ENCODE measurements at places on chromosomes 13 and 19.

DNA sequence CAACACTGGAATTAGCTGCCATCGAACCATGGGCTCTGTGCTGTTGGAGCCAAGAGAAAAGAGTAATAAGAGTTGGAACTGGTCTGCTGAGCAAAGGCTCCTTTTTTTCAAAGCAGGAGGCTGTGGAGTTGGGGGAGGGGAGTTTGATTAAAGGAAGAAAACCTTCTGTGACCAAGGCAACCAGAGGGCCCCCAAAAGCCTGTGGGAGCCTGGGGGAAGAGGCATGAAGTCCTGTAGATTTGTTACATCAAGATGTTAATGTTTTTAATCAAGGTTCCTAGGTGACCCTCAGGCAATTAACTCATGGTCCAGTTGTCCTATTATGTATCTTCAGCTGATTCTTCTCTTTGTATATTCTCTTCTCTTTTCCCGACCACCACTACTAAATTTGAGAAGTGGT lies 403.9 kb downstream of the NDFIP2 start:
- DNase-seq, result no peak

DNA sequence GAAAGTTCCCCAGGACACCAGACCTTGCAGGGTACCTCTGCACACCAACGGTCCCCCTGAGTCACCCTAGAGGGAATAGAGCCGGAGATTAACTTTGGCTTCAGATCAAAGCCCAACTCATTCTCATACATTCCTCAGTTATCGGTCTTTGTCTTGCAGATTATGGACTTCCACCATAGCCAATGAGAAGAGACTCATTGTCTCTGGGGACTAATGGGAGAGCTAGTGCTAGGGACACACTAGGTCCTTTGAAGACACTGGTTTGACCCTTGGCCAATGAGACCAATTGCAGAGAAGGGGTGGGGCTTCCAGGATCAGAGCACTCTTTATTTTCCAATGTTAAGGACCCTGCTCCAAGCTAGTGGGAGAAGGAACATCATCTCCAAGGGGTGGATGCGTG lies 6.1 kb downstream of the KLK7 start:
- DNase-seq, result no peak

DNA sequence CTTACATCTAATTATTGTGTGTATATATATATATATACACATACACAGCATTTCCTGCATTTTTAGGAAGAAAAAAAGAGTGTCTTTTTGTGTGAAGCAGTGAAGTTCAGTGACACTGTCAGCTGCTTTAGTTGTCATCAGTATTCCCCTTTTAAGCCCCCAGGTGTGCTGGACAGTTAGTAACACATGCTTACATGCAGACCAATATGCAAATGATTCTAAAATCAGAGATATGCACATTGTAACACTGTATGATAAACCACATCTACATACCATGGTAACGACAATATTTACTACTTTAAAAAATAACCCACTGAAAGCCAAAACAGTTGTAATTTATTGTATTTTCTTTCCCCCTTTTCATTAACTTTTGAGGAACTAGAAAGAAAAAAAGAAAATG lies 16.8 kb downstream of the LHFPL6 start:
- no peak for DNase-seq

DNA sequence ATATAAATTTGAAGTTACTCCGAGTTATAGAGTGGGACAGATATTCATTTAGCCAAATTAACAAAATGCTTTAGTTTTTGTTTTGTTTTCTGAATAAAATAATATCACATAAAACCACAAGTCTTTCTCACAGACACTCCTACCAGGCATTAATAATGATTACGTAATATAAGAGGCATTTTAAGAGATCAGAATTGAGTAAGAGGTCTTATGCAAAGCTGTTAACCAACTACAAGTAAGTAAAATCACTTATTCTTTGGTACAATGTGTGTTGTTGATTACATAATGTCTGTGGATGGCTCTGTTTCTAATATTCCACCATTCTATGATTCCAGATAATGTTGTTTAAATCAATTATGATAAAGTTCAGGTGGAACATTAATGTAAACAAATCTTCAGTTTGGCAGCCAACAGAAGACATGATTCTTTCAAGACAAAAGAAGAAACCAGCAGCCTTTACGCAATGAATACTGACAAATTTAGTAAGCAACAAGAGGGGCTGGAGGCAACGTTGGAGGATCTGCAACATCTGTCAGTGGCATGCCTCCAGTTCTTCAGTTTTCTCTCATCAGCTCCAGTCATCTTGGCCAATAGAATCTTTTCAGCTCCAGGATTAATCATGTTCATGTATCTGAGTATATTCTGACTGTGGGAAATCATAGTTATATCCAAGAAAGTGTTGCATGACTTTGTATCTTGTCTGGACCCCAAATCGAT lies 403.8 kb downstream of the SLITRK5 start:
- no peak for DNase-seq

- DNase-seq, result no peak
Measured at GRCh38 chr13:48961379-48961778, 14.3 kb upstream of the FNDC3A start.

GRCh38 chr13:95508996-95509395 lies 43.5 kb upstream of the CLDN10 start:
- no peak for DNase-seq

GRCh38 chr19:4676955-4677731 lies 7.0 kb upstream of the MYDGF start:
- no peak for DNase-seq

GRCh38 chr19:19053508-19054314 lies 10.1 kb upstream of the SLC25A42 start:
- no peak for DNase-seq

DNA sequence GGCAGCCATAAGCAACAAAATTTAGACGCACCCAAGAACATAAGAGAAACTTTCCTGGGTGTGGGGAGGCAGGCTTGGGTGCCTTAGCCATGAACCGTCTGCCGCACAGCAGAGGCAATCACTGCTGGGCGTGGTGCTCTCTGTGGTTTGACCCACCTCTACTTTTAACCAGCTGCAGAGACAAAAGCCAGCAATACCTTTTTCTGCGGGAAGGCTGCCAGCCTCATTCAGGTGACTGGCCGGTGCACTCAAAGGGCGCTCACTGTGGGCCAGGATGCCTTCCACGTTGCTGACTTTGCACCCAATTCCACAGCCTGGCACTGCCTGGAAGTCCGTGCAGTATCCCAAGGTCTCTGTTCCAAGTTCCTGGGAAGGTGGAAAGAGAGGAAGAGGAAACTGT lies 69.1 kb downstream of the ATP7B start:
- no peak for DNase-seq

Measured in activated naive CD8-positive, alpha-beta T cell treated with anti-CD3 and anti-CD28 coated beads, Interleukin-2, amount 50 U/mL, for 16 hours (primary cell).